ENCODE measurements at places on chromosomes 2 and 18.
A peak's percentile ranks its signal among the peaks of the same experiment; 100 is the strongest.

GRCh38 chr2:6159606-6160005 is 467.4 kb downstream of the SOX11 start:
- no peak for DNase-seq

GRCh38 chr18:79944126-79944731 is 7.2 kb downstream of the SLC66A2 start:
- DNase-seq = no peak

DNA sequence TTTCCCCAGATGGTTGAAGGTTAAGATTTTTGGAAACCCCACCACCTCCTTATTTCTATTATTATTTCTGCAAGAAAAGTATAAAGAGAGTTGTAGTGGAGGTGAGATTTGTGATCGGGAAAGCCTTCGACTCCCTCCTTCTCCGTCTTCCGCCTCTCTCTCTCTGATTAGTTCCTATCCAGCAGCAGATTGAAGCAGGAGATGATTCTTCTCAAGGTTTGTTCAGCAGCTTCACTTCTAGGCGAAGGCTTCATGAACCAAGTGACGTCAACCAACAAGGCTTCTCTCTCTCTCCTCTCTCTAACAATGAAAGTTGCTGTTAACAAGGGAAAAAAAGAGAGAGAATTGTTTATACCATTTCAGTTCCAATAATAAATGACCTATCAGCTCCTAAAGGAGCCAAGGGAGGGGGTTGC is at the start of gene BAZ2B:
TSS of gene BAZ2B (minus strand) at position 263 of the 416 bp plus-strand sequence. CDS start 137,829 bp downstream, outside the sequence.
- DNase-seq = peak; percentile 81

GRCh38 chr2:130820279-130820861 is 16.3 kb upstream of the ARHGEF4 start:
- DNase-seq = no peak

- no peak for DNase-seq
Observed at GRCh38 chr18:80023173-80023572, 11.1 kb upstream of the RBFA start.
